Cardiac fibroblast (primary cell): ENCODE measurements at places on chromosomes 16 and 17.

- no peak for DNase-seq
Measured at GRCh38 chr17:28904800-28905199, 1.9 kb upstream of the DHRS13 start.

GRCh38 chr17:58121925-58122324 lies 26.3 kb upstream of the OR4D1 start:
- DNase-seq, result peak; percentile 20

- no peak for DNase-seq
Measured at GRCh38 chr16:3623642-3624041, 12.2 kb upstream of the SLX4 start.

GRCh38 chr16:2480948-2481347 lies 6.0 kb downstream of the TBC1D24 start:
- DNase-seq, result no peak

GRCh38 chr16:11409398-11409797 lies 64.1 kb downstream of the RMI2 start:
- DNase-seq, result peak; percentile 22
